Femur (tissue), 1 donor: ENCODE measurements at places on chromosomes 12 and 14.

DNA sequence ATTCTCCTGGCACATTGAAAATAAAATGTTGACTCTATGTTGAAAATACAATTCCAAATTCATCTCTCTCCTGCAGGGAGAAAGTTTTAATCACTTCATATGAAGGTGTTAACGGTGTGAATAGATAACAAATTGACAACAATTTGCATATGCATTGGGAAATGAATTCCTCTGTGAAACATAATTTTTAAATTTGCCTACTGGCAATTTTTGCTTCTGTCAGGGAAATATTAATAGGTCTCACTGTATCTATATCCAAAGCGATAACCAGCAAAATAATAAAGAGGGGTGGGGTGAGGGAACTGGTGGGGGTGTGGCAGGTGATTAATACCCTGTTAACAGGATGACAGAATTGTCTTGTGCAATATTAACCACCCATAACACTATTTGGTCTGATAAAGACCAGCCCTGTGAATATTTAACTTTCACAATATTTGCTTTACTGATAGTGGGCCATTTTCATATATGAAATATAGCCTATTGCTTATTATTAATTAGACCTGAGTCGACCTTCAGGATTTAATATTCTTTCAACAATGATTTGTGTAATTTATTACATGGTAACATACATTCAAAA is 239.0 kb upstream of the SSTR1 start:
- DNase-seq, result no peak

DNA sequence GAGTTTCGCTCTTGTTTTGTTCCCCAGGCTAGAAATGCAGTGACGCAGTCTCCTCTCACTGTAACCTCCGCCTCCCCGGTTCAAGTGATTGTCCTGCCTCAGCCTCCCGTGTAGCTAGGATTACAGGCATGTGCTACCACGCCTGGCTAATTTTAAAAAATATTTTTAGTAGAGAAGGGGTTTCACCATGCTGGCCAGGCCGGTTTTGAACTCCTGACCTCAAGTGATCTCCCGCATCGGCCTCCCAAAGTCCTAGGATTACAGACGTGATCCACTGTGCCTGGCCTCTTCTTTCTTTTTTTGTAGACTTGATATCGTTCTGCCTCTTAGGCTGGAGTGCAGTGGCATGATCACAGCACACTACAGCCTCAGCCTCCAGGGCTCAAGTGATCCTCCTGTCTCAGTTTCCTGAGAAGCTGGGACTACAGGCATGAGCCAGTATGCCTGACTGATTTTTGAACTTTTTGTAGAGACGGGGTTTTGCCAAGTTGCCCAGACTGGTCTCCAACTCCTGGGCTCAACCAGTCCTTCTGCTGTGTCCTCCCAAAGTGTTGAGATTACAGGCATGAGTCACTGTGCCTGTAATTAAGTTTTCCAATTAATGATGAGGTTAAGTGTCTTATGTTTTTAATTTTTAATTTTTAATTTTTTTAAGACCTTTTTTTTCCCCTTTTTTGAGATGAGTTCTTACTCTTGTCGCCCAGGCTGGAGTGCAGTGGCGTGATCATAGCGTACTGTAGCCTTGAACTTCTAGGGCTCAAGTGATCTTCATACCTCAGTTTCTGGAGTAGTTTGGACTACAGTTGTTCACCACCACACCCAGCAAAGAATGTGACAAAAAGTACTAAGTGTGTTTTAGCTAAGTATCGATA is 10.2 kb downstream of the RCOR1 start:
- no peak for DNase-seq

- DNase-seq, result no peak
These were observed 110.5 kb downstream of the TGFB3 start for GRCh38 chr14:75871181-75871880.

- DNase-seq, result no peak
These were observed 293.9 kb downstream of the RAD51B start for GRCh38 chr14:68113343-68113930.

DNA sequence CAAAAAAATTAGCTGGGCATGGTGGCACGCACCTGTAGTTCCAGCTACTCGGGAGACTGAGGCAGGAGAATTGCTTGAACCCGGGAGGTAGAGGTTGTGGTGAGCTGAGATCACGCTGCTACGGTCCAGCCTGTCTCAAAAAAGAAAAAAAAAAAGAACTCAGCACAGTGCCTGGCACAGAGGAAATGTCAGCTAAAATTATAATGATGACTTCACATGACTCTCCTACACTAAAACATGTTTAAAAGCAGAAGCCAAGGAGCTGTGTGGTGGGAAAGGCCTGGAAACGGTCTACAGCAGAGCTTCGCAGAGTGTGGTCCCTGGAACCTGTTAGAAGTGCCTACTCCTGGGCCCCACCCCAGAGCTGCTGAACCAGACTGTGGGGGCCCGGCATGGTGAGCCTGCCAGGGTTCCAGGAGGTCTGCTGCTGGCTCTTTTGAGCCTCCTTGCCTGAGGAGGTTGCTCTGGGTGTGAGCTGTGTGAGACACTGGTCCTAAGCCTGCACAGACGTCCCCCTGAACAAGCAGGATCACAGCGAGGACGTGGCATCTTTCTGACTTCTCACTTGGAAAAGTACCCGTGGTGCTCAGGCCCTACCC is 28.1 kb downstream of the TCHP start:
- DNase-seq, result no peak

- DNase-seq, result no peak
These were observed 14.0 kb downstream of the SYNE3 start for GRCh38 chr14:95502381-95502950.

- peak; percentile 88 for DNase-seq
These were observed 1.6 kb downstream of the TMEM121 start for GRCh38 chr14:105527826-105528585.

- no peak for DNase-seq
These were observed 2.8 kb downstream of the LRRC74A start for GRCh38 chr14:76829013-76829365.

DNA sequence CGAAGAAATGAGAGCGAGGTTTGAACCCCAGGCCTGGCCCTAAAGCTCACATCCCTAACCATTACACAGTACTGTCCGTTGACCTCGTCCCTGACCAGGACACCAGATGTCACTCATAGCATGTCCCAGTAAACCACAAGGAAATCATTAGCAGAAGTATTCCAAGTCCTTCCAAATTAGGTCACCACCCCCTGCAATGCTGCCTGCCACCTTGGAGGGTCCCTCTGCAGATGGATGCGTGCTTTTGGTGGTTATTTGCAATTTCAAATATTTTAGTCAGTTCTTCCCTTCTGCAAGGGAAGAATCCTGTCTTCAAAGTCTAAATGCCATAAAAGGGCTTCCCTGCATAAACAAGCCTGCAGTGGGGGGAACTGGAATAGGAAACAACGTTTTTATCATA is 71.3 kb downstream of the CLMN start:
- DNase-seq, result no peak

DNA sequence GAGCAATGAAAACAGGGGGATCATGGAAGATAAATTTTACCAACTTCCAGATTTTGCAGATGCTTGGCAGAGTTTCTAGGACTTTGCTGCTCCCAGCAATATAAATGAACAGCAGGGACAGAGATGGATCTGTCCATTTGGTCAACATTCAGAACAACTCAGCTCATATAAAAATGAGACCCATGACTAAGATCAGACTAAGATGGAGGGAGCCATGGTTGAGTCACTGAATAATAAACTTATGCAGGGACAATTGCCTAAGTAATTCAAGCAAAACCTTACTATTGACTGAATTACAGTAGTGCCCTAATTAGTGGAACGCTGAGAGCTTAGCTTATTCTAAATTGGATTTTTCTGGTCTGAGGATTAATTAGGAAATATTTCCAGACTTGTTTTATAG is 205.1 kb downstream of the SLC5A8 start:
- no peak for DNase-seq

DNA sequence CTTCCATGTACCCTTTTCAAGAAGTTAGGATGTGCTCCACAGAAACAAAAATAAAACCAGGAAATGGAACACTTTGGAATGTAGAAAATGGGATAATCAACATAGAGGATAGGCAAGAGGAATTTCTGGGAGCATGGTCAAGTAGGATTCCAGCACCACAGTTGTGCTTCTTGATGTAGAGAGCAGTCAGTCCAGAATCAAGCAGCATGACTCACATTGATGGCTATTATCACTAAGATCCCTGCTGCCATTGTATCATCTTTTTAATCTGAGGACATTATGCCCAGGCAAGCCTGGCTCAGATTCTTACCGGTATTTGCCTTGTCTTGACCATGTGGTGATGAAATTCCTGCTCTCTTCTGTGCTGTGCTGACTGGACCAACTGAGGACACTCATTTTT is 5.7 kb downstream of the ETFRF1 start:
- DNase-seq, result no peak

GRCh38 chr12:115190010-115190770 is 506.2 kb upstream of the TBX3 start:
- no peak for DNase-seq

GRCh38 chr12:125092872-125093680 is 27.8 kb downstream of the AACS start:
- no peak for DNase-seq

- DNase-seq, result no peak
These were observed 91.7 kb upstream of the DIO3 start for GRCh38 chr14:101469382-101470247.

DNA sequence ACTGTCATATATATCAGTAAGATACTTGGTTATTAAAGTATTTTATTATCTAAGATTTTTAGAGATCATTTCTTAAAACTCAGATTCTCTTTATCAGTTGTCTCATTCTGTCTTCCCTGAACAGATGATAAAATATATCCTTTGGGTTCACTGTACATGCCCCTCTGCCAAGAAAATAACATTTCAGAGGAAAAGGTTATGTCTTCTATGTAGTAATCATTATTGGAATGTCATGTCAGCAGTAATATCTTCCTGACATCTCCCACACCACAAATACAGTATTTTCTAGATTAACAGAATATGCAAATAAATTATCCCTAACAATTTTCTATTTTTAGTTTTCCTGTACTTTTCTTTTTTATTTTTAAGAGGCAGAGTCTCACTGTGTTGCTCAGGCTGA is 26.0 kb downstream of the BTBD7 start:
- DNase-seq, result no peak

DNA sequence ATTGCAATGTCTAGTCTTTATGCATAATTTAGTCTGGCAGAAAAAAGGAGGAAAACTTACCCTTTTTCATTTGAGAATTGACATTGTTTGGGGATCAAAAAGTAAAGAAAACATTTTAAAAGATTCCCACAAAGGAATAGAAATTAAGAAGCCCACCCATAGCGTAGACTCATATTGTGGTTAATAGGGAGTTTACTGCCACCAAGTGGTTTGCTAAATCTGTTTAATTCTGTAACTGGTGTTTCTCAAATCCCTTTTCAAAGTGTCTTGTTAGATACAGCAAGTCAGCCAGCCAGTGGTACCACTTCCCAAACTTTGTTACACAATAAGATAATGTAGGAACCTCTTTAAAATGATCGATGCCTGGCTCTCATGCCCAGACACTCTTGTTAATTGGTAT is 180.3 kb downstream of the IPO8 start:
- no peak for DNase-seq

DNA sequence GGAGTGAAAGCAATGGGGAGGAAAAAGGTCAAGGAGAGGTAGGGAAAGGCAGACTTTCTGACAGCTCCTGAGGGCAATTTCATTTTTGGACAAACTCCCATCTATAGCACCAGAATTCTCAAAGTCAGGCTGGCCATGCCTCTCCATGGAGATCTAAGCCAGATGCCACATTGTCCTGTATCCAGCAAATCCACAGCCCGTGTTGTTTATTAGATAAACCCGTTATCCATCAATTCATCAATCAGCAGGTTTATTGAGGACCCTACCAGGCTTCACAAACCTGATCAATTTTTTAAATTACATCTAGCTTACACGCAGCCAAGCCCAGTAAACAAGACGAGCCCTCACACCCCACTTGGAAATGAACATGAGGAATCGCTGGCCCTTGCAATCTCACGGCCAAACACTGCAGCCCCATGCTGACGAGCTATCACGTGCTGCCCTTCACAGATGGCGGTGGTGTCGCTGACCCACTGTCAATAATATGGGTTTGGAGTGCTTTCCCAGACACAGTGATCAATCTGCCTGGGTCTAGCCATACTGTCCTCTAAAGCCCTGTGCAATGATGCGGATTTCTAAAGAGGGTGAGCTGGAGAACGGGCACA is 332.9 kb downstream of the DPF3 start:
- no peak for DNase-seq

- no peak for DNase-seq
These were observed 61.7 kb upstream of the PTPRR start for GRCh38 chr12:70982286-70982685.

GRCh38 chr12:75933101-75933500 is 98.5 kb downstream of the PHLDA1 start:
- DNase-seq, result peak; percentile 27

DNA sequence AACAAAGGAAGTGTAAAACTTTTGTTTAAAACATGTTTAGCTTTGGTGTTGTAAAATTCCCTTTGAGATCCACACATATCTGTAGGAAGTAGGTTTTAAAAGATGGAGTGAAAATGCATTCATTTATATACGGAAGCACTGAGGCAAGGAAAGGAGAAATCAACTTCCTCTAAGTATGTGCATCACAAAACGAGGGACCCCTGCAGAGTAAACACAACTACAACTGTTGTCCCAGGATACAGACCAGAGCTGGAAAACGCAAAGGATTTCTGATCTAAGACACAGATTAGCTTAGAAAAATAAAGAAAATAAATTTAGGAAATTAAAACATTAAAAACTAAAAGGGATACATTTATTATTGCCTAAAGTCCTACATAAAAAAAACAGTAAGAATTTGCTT is 297.6 kb downstream of the MED13L start:
- DNase-seq, result no peak

- no peak for DNase-seq
These were observed 9.2 kb downstream of the KMT2D start for GRCh38 chr12:49051373-49051764.

- no peak for DNase-seq
These were observed 796 bp upstream of the POP5 start for GRCh38 chr12:120581998-120582397.

GRCh38 chr14:77322250-77322902 is 1.5 kb downstream of the GSTZ1 start:
- no peak for DNase-seq

DNA sequence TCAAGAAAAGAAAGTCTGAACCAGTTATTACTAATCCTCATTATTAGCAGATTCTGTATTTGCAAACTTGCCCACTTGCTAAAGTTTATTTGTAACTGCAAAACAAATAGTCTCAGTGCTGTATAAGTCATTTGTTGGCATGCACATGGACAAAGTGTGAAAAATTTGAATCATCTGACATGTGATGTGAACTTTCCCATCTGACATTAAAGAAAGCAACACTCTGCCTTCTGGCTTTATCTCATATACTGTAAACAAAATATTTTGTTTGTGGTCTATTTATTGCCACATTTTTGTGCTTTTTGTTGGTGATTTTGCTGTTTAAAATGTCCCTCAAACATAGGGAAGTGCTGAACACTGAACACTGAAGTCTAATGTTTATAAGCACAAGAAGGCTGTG is 513.8 kb downstream of the RPL10L start:
- no peak for DNase-seq

GRCh38 chr14:104442107-104442551 is 137.4 kb upstream of the C14orf180 start:
- DNase-seq, result no peak

- peak; percentile 55 for DNase-seq
These were observed 214.5 kb downstream of the PAH start for GRCh38 chr12:102702447-102703114.
